ENCODE measurements at places on chromosomes 6 and 20.

GRCh38 chr6:45491874-45492273 lies 114.1 kb upstream of the SUPT3H start:
- no peak for DNase-seq

DNA sequence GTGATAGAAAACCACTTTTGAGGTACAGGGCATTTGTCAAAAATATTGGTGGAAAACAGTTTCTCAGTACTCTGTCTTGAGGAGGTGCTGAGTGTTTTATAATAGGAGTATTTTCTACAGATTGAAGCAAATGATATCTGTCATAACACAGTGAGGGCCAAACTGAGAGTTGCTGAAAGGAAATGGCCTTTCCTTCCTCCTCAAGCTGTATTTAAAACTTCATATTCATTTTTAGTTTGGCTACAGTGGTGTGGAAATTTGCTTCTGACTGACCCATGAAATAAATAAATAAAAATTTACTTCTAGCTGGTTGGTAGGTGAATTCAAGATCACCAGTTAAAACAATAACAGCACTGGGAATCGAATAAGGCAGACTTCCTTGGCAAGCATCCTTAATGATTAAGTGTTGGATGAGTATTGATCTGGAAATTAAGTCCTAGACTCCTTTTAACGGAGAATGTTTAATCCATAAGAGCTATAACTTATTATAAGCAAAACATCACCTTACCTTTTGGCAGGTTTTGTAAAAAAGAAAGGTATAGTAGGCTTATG lies 828.6 kb upstream of the CITED2 start:
- DNase-seq, result no peak

DNA sequence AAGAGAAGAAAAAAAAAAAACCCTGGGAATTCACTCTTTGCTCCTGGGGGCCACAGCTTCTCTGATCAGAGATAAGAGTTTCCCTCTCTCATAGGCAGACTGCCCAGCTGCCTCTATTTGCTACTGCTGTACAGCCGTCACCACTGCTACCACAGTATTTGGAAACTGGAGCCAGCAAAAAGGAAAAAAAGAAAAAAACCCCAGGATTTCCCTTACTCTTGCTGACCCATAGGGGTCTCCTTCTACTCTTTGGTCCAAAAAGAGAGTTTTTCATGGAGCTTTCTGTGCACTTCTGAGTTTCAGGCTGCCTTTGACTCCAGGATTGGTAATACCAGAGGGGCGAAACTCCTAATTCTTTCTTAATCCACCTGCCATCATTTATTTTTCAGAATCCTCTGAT lies 89.7 kb downstream of the MDGA1 start:
- no peak for DNase-seq

- no peak for DNase-seq
Measured at GRCh38 chr6:135109761-135110160, 55.1 kb upstream of the HBS1L start.

DNA sequence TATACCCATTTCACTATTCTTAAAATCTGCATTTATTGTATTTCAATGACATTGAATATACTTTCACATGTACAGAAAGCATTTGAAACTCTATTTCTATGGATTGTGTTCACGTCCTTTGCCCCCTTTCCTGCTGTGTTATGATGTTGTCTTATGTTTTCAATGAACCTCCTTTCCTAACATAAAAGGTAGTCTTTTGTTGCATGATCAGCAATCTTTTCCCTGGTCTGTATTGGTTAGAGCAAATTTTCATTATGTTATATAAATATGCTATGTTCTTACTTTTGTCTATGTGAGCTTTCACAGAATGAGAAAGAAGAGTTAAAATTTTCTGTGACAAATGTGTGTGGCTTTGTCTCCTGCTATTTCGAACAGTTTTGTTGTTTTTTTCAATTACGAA lies 73.1 kb downstream of the KIF16B start:
- DNase-seq, result no peak

DNA sequence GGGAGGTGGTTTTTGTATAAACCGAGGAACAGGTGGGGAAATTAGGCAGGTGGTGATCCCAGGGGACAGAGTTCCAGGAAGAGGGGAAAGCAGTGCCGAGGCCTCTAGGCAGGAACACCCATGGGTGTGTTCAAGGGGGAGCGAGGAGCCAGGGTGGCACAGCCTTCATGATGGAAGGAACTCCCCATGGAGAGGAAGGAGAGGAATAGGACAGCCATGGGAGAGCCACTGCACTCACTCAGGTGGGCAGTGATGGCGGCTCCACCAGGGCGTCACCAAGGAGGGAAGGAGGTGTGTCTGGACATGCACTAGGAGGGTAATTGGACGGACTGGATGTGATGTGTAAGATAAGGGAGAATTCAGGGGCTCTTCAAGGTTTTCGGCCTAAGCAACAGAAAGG lies 98.2 kb downstream of the THBS2 start:
- no peak for DNase-seq

DNA sequence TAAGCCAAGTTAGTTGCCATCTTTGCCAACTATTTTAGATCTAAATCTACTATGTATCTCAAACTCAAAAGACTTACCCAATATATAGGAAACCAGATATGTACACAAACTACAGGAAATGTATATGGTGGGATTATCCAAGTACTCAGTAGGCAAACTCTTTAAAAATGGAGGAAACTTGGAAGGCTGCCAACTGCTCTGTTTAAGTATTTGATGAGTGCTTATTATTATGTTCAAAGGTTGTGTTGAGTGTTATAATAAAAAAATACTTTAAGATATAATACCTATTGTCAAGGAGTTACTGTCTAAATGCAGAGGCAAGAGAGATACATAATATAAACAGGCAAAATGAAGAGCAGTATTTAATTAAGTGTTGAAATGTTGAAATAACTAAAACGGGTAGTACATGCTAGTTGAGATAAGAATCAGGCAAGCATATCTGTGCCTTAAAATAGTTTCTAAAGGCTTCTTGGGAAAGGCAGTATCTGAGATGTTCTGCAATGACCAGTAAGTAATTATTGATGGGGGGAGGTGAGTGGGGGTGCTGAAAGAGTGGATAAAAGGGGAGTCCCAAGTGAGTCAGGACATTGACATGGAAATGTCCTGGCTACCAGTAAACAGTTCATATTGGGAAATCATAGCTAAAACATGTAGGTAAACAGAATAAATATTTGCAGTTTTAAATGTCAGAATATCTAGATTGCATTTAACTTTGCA lies 6.5 kb upstream of the DST start:
- DNase-seq, result no peak

DNA sequence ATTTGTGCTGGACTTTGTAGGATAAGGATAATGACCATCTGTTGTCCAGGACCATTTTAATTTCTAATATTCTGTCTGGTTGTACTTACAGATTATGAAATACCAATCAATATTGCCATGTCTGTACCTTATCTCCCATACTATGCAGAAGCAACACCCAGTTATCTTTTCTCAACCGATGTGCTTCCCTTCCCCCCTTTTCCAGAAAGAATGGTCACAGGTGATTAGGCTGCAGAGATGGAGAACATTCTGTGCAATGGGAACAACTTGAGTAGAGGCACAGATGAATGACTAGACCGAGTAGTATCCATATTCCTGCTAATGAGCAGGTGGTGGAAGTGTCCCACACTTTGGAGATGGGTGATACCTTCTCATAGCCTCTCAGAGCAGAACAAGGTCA lies 10.5 kb downstream of the RALY start:
- DNase-seq, result no peak

DNA sequence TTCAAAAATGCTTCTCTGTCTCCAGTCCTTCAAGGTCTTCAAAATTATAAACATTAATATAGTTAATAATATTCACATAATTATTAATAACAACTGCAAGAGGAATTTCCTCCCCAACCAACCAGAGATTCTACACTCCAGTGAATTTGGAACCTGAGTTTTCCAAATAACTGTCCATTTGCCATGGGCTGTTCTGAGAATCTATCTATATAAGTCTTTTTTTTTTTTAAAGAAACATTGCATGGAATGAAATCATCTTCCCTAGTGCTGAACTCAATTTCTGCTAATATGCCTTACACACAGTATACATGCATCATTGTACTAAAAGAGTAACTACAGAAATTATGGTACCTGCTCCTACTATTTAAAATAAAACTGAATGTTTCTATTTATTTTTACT lies 113.9 kb downstream of the SLC22A3 start:
- no peak for DNase-seq

DNA sequence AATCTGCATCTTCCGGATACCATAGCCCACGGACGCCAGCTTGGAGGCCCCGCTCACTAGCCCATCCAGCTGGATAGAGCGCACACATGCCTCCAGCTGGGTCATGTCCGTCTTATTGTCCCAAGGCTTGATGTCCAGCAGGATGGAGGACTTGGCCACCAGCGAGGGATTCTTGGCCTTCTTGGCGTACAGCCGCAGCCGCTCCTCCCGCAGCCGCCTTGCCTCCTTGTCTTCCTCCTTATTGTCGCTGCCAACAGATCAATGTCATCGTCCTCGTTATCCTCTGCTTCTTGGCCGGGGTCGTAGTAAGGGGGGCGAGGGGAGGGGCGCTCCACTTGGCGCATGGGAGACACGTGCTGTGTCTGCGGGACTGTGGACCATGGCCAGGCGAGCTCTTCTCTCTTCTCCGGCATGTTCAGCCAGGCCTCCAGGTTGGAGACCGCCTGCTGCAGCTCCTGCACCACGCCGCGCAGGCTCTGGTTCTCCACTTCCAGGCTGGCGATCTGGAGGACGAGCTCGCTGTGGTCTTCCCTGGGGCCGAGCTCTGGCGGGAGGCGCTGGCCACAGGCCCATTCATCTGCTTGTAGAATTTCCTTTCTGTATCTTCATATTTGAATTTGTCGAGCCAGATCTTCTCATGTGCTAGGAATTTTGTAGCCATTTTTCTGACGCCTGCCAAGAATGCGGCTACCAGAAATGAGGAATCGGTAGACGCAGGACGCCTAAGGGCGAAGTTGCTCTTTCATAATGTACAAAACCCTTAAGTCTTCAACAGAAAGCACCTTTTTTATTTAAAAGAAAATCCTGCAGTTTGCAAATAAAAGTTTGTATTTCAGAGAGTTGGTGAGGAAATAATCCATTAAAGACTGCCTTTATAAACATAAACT lies 60.1 kb upstream of the PTPRK start:
- no peak for DNase-seq

DNA sequence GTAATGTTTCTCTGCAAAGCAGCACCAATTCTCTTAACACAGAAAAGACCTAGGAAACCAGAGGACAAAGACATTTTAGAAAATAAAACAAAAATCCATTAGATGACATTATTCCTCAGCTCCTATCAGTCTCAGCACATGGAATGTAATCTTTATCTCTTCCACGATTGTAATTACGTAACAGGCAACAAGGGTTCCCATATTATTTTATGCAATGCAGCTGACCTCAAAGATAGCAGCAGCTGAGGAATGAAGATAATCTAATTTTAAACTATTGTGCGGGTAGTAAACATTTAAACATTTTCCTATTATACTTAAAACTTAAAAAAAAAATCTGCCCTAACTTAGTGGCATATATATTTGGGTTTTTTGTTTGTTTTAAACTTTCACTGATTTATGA lies 33.0 kb upstream of the PTCHD4 start:
- no peak for DNase-seq

DNA sequence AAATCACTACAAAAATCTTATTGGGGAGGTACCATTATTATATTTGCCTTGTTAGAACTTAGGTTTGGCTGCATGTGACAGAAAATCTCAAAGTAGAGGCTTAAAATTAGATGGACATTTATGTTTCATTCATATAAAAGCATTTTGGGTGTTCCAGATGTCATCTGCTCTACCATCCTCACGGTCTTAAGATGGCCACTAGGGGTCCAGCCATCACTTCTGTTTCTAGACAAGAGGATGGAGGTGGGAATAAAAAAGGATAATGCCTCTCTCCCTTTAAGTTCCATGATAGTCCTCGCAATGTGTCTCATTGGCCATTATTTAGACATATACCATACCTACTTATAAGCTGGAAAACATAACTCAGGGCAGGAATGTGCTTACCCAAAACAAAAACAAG lies 929.5 kb downstream of the KIF16B start:
- DNase-seq, result no peak

GRCh38 chr20:625360-625932 lies 15.3 kb upstream of the TCF15 start:
- DNase-seq, result no peak

DNA sequence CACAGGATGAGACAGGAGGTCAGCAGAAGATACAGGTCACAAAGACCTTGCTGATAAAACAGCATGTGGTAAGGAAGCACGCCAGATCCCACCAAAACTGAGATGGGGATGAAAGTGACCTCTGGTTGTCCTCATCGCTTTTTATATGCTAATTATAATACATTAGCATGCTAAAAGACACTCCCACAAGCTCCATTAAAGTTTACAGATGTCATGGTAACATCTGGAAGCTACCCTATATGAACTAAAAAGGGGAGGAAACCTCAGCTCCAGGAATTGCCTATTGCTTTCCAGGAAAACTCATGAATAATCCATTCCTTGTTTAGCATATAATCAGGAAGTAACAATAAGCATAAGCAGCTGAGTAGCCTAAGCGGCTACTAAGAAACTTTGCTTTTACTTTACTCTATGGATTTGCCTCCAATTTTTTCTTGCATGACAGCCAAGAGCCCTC lies 8.4 kb upstream of the RIN2 start:
- DNase-seq, result no peak

GRCh38 chr20:57638173-57638894 lies 18.1 kb upstream of the ZBP1 start:
- DNase-seq, result no peak

DNA sequence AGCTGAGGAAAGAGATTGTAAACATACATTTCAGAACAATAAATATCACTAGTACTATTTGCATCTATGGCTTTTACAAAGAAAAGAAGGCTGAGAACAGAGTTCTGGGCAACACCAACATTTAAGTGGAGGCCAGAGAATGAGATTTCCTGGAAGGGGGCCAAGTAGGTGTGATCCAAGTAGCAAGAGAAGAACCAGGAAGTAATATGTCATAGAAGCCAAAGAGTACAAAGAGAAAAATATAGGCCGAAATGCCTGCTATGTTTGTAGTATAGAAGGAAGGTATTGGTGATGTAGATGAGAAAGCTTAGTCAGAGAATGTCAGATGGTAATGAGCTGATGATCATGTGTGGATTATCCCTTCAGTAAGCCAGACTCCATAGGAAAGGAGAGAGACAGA lies 94.5 kb downstream of the PERP start:
- DNase-seq, result no peak

- no peak for DNase-seq
Measured at GRCh38 chr6:35973670-35974222, 50.7 kb downstream of the SLC26A8 start.

GRCh38 chr6:106048336-106048735 lies 37.8 kb upstream of the PRDM1 start:
- no peak for DNase-seq

All from AG09309 (cell line).